ENCODE measurements at places on chromosomes 3 and 15.

DNA sequence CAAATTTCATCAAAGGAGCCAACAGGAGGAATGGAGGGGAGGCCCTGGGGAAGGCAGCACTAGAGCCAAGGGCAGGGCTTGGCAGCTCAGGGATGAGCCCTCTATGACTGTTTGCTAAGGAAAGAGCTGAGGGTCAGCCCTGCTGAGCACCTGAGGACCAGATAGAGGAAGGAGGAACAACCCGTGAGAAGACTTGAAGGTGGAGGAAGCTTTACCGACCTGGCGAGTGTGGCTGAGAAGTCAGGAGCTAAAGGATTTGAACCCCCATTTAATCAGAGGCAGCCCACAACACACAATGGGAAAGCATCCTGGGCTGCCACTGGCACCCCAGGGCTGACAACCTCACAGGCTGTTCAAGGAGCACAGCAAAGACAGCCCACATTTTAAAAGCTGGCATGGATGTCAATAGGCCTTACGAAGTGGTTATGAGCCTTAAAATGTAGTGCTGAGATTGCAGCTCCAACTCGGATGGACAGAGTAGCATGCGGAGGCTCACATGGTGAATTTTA is 20.7 kb upstream of the LRRC2 start:
- DNase-seq = no peak

DNA sequence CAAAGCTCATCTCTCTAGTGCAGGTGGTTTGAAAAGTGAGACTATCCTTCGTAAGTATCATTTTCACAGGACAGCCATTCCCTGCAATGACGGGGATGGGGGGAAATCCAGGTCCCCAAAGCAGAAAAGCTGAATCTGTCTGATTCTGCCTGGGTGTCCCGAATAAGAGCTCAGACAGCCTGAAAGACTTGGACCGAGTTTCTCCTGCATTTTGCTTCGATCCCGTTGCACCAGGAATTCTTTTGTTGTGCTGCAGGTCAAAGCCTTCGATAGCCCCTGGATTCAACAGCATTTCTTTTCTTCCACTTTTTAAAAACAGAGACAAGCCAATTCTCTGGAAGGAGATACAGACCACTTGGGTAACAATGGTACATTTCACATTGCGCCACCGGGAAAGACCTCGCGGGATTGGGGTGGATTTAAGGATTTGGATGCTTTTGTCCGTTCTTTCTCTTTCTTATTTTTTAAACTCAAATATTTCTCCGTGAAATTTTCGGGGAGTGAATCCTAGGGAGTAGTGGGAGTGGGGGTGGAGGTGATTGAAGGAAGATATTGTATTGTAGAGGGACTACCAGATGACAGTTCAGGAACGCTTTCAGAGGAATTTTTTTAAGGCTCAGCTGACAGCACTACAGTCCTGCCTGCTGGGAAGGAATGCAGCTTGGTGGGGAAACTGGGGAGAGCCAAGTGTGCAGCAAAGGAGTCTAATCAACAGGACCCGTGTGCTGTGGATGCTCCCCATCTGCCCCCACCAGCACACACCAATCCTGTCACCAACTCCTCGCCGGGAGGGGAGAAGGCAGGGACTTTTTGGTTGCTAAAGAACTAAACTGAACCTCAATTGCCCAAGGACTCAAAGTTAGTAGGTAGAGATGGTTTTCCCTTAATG is 2.6 kb downstream of the SLITRK3 start:
- no peak for DNase-seq

GRCh38 chr15:60932051-60932915 is 296.8 kb downstream of the RORA start:
- peak; percentile 44 for DNase-seq

DNA sequence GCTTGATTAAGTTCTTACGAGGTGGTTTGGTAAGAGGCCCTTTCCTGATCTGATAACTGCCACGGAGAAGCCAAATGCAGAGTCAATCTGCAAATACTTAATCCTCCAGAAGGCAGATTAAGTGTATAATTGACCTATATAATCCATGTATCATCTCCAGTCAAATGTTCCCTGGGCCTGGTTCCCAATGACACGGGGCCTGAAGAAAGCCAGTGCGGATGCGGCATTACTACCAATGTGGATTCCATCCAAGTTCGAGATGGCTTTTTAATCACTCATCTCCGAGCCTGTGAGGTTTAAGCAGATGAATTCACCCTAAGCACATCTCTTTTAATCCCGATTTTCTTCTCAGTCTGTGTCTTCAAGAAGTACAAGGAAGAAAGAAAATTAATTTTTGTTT is 60.0 kb upstream of the FEZF2 start:
- no peak for DNase-seq

GRCh38 chr15:56040081-56041035 is 46.9 kb upstream of the NEDD4 start:
- DNase-seq = no peak

GRCh38 chr3:71511037-71511436 is 72.5 kb downstream of the FOXP1 start:
- no peak for DNase-seq

GRCh38 chr15:39287322-39288195 is 293.3 kb upstream of the THBS1 start:
- DNase-seq = no peak

DNA sequence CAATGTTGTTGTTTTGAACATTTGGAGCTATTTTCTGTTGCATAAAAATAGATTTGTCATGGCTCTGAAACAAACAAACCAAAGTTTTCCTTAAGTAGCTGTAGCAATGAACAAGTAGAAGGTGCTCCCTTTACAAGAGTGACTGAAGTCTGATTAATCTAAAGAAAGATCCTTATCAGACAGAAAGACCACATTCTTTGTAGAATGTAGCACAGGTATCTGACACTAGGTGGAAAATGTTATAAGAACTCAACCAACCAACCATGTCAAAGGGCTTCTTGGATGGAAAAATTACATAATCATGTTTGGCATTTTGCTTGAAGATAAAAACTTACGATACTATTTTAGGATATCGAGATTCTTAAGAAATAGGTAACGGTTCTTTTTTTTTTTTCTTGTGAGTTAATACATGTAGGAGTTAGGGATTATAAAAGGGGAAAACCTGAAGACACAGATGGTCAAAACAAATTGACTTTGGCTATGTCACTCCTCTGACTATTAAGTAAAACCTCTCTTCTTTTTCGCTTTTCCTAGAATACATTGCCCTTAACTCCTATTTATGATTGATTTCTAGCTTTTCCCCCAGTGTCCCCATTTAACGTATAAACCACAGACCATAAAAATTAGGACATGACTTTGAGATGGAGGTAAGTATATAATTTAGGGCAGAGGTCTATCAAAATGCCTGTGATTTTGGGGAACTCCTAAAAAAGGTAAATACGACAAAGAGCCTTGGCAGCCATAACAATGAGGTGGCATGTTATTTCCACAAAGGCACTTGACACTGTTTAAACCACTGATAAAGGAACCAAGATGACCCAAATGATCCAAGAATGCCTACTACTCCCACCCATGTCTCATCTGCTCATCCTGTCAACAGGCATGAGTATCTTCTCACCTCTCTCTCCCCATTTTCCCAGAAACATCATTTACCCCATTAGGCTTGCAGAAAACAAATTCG is 72.0 kb downstream of the CCR4 start:
- no peak for DNase-seq

- no peak for DNase-seq
These were observed 239.0 kb downstream of the SLCO3A1 start for GRCh38 chr15:92092289-92093105.

DNA sequence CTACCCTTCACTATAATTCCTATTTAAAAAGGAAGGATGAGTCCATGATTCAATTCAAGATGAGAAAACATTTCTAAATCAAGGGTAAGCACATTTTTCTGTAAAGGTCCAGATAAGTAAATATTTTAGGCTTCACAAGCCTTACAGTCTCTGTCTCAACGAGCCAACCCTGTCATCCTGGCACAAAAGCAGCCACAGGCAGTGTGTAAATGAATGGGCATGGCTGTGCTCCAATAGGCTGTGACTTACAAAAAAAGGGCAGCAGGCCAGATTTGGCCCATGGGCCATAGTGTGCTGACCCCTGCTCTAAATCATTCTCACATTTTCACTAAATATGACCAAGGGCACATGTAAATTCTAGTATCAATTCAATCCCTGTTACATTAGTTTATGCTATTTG is 200.4 kb downstream of the WNT5A start:
- DNase-seq = no peak

DNA sequence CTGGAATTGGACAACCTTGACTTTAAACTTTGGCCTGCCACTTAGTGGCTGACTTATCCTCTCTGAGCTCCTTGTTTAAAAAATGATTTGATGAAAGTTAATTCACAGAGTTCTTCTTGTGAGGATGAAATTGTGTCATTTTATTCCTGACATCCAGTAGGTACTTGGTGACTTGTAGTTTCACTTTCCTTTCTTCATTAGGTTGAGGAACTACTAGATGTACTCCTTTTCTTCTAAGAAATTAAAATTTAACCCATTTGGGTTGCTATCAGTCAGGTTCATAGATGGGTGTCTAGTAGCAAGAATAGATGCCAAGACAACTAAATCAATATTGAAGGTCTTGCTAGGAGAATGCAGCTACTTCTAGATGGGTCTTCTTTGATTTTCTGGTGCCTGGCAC is 5.2 kb downstream of the NR1D2 start:
- no peak for DNase-seq

GRCh38 chr3:54999159-54999558 is 71.3 kb upstream of the LRTM1 start:
- no peak for DNase-seq

DNA sequence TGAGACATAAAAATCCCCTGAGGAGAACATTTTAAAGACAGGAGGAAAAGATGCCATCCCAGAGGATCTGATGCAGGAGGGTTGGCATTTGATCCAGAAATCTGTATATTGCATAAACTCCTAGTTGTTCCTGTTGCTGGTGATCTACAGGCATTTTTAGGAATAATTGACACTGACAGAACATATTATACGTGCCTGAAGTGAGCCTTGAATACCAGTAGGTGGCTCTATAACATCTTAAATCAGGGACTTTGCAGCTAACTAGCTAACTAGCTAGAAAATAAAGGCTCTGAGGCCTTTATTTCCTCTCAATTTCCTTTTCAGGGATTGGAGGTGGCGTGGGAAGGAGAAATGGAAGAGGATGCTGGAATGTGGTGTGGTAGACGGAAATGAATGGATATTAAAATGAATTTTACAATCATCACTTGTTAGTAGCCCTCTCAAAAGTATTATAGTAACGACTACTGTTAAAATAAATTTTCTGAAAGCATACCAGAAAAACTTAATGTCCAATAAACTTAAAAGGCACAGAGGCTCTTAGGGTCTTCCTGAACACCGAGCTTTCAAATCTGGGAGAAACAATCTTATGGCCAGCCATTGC is 73.8 kb upstream of the ZBED2 start:
- no peak for DNase-seq

DNA sequence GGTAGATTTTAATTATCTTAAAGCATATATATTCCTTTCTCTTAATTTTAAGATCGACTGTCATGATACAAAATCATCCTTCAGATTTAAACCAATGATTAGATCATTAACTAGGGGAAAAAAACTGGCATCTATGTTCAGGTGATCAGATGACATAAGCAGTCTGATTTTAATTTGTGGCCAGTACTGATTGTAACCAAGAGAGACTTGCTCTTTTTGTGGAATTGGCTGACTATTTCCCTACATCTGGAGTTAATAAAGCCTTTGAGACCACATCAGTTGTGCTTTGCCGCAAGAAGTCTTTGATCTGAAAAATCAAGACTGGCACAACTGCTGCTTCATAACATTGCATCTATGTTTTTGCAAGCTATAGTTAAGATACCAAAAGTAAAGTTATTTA is 148.4 kb upstream of the CGNL1 start:
- DNase-seq = no peak

- DNase-seq = no peak
These were observed 175.7 kb downstream of the FOXP1 start for GRCh38 chr3:71407823-71408222.

GRCh38 chr15:63008333-63009049 is 34.1 kb upstream of the TPM1 start:
- no peak for DNase-seq

DNA sequence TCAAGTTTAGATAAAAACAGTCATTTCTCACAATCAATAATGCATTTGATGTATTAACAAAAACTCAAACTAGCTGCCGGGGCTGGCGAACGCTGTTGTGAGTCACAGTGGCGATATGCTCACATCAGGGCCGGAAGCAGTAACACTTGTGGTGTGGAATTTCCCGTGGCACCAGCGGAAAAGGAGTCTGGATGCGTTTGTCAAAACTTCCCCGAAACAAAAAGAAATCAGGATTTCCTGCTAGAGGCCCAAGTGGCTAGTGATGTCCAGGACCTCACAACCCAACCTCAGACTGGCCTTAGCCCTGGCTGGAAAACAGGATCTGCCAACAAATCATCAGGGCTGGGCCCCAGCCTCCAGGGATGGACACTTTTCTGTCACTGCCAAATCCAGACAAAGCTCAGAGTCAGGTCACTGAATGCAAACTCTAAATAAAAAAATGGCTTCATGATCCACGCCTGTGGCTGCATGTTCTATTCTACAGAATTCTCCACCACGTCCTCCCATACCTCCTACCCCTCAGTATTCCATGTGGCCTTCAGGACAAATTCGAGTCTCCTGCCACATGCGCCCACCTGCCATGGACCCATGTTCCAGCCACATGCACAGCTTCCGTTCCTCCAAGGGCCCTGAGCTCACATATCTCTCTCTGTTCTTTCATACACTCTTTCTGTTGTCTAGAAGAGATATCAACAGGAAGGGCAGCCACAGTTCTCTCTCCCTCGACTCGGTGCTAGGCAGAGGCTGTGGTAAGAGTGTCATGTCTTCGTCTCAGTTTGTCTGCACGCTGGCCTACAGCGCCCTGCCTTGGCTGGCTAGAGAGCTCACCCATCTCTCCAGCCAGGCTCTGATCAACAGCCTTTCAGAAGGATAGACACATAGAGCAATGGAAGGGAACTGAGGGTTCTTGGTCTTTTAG is 35.4 kb downstream of the EHD4 start:
- DNase-seq = peak; percentile 74

DNA sequence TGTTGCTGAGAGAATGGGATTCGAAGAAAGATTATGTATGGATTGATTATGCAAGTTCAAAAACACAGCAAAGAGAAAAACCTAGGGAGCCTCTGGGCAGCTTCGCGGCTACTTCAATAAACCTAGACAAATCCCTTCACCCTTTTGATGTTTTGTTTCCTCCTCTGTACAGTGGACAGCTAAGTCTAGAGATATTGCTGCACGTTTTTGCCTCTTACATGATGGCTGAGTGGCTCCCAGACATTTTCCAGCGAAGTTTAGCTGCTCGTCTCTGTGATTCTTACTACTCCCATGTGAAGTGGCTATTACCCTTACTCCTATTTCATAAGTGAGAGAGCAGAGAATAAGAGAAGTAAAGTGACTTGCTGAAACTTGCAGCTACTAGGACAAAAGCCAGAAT is 695.0 kb upstream of the GRM7 start:
- no peak for DNase-seq

DNA sequence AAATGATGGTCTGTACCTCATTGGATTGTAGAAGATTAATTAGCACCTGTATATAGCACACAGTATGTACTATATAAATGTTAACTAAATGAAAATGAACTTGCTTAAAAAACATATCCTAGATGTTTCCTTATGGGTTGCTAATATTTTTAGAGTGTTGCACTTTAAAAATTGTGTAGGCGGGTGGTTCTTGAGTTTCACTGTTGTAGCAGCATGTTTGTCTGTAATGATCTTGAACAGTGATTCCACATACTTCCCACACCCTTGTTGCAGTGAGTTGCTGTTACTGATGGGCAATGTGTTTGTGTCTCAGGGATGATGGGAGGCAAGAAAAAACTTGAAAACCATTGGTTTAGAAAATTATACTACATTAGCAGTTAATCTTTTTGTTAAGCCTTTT is 22.0 kb downstream of the USP3 start:
- DNase-seq = no peak

Data from activated T-helper 1 cell treated with anti-CD3 and anti-CD28 coated beads, Interleukin-2, amount 50 U/mL, for 16 hours (primary cell).